IPS-NIHi11 (cell line): ENCODE measurements at places on chromosomes 2 and 18.

GRCh38 chr2:64318476-64318748 lies 135.6 kb upstream of the LGALSL start:
- no peak for DNase-seq

DNA sequence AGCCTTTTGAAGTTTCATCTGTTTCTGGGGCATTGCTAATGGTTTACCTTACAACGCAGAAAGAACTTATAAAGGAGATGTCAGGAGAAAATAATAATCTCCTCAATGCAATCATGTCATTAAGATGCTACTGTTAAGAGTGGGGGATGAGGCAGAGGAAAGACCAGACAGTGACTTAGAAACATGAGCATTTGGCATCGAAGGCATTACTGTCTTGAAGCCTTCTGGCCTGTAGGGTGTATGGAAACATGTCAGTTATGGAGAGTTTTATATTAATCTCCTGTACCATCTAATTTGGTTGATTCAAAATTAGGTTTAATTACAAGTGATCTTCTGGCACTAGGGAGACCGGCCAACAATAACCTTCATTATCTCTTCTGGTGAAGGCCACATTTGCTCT lies 32.5 kb downstream of the CDC42EP3 start:
- DNase-seq = no peak

GRCh38 chr2:160226367-160226766 lies 26.3 kb upstream of the ITGB6 start:
- no peak for DNase-seq

GRCh38 chr2:150663143-150663542 lies 175.7 kb upstream of the RND3 start:
- DNase-seq = no peak

DNA sequence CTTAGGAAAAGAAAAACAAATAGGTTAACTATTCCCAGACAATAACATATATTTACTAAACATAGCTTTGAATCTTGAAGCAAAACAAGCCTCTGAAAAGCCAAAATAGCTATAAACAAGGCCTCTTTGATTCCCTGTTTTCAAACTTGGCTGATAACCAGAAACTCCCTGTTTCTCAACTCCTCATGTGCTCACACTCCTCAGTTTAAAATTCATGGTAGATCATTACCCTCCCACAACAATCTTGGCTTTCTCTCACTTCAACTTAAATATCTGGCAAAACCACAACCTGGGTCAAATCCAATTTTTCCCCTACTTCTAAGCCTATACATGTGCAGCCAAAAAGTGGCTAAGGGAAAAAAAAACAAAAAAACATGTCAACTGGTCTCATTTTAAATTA lies 15.6 kb downstream of the SUCLG1 start:
- DNase-seq = no peak
